ENCODE measurements at places on chromosomes 2 and 18.

GRCh38 chr18:49031511-49032188, 80.9 kb upstream of the SMAD7 start:
- DNase-seq = no peak

- DNase-seq = no peak
Measured at GRCh38 chr18:32911660-32912284, 138.9 kb upstream of the KLHL14 start.

DNA sequence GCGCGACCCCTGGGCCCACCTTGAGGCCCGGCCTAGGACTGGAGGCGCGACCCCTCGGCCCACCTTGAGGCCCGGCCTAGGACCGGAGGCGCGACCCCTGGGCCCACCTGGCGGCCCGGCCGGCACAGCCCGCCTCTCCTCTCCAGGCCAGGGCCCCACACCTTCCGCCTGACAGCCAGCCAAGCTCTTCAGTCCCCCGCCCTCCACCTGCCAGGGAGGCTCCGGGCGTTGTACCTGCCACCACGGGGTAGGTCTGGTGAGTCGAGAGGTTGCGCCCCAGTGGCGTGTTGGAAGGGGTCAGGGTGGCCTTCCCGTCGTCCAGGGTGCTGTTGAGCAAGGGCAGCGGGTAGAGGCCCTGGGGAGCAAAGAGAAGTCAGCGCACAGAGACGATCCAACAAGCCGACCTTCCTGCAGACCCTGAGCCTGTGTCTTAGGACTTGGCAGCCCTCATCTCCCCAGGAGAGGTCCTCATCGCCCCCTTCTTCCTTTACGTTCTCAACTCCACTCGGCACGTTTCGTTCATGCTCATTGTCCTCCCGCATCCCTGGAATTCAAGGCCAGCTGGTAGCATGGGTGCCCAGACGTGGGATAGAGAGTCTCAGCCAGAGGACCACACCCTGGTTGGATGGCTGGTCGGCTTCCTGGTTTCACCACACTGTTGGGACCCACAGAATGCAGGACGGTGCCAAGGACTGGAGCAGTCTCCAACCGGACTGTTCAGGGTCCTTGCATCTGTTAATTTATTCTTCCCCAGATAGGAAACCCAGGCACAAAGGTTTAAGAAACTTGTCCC, 42.2 kb downstream of the PAX8 start:
- DNase-seq = no peak

DNA sequence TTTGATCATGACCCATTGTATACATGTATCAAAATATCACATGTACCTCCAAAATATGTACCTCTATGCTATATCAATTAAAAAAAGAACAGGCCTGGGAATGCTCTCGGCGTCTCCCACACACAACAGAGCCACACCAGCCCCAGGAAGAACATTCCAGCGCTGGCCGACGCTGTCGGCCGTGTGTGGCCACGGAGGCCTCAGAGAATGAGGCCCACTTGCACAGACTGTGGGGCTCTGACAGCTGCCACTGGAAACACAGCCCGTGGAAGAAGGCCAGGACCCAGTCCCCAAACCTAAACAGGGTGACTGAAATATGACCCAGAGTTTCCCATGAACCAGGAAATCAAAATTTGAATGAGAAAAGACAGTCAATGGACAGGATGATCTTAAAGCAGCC, 69.7 kb downstream of the EIPR1 start:
- DNase-seq = no peak

- DNase-seq = no peak
Measured at GRCh38 chr18:11147371-11147951, 1.9 kb downstream of the PIEZO2 start.

GRCh38 chr2:234676109-234676782, 179.4 kb upstream of the ARL4C start:
- DNase-seq = no peak

DNA sequence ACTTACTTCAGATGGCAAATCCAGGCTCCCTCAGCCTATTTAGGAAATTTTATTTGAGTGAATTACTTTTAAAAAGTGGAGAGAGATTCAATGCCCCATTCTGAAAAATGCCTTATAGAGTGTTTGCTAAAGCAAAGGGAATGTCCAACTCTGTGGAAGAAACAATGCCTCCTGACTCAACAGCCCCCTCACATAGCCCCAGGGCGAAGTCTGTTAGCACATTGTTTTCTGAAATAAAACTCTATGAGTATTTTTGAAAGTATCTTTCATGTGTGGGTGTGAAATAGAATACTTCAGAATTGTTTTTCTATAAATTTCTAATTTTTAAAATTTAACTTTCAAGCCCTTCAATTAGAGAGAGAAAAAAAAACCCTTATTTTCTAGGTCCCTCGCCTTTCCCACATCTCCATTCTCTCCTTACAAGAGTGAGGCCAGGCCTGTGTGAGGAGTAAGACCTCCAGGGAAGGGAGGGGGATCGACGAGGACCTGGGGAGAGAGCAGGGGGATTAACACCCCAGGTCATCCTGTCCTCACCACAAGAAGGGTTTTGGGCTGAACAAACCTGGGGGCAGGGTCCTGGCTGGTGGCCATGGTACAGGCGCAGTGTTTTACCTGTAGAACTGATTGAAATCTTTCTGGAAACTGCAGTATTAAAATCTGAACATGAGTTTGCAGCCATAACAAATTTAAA, 141.4 kb downstream of the SNTG2 start:
- DNase-seq = no peak

DNA sequence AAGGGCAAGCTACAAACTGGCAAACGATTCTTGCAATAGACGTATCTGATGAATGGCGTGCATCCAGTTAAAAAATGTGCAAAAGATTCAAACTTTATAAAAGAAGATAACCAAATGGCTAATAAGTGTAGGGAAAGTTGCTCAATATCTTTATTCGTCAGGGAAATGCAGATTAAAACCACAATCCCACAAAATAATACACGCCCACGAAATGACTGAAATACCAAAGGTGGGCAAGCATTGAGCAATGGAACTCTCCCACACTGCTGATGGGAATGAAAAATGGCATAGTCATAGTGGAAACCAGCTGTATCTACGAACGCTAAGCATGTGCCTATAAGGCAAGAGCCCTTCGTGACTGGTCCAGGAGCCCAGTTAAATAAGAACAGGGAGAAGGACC, 168.6 kb upstream of the SIX2 start:
- DNase-seq = peak; percentile 55

- no peak for DNase-seq
Measured at GRCh38 chr2:240353944-240354343, 81.5 kb upstream of the GPC1 start.

GRCh38 chr2:67891642-67892041, 171.2 kb downstream of the C1D start:
- no peak for DNase-seq

DNA sequence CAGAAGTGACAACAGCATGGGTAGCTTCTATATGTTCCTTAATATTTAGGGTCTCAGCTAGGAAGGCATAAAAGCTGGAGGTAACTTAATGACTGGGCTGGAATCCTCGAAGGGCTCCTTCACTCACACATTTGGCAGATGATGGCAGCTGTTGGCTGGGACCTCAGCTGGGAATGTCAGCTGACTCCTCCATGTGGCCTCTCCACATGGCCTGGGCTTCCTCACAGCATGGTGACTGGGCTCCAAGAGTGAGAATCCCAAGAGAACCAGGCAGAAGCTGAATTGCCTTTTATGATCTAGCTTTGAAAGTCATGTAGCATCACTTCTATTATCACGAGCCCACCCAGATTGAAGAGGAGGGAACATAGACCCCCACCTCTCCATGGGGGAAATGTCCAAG, 54.9 kb downstream of the TET3 start:
- DNase-seq = no peak

DNA sequence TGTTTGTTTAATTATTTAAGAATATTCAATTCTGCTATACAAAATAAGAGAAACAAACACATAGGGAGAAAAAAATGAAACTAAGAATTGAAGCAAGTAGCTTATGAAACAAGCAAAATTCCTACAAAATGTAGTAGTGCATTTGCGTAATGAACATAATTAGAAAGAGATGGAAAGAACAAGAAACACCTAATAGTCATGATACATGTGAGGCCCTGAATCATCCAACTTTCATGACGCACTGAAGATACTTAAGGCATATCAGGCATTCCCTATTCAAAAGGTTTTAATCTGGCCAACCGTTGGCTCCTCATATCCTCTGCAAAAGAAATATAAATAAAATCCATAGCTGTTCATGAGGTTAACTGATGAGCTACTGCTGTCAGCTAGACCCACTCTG, 14.5 kb upstream of the NAB1 start:
- no peak for DNase-seq

DNA sequence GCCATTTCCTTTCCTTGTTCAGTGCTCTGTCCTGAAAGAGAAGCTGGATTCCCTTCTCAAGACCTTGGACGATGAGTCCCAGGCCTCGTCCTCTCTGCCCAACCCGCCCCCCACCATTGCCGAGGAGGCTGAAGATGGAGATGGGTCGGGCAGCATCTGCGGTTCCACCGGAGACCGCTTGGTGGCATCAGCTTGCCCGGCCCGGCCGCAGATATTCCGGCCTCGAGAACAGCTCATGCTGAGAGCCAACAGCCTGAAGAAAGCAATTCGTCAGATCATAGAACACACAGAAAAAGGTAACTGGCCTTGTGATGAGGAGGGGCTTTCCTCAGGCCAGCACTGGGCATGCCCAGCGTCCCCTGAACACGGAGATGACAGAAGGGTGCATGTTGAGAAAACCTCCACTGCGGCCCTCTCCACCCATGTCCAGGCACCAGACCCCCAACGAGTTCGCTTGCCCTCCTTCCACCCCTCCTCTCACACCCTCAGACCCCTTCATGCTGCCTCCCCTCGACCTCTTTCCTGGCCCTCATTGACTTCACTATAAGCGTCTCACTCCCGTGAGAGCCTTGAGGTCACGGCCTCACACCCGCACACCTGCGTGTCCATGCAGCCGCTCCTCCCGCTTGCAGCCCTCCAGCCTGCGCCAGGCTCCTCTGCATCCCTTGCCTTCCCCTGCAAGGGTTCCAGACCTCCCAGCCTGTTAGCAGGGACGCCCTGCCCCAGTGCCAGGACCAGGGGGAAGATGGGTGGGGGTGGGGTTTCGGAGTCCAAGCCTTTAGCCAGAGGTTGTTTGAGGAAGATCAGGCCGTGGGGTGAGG, 95.0 kb downstream of the DGKD start:
- DNase-seq = no peak

- DNase-seq = no peak
Measured at GRCh38 chr18:78983512-78983911, 3.9 kb downstream of the SALL3 start.

- DNase-seq = no peak
Measured at GRCh38 chr2:24915796-24916195, 4.2 kb downstream of the ADCY3 start.

DNA sequence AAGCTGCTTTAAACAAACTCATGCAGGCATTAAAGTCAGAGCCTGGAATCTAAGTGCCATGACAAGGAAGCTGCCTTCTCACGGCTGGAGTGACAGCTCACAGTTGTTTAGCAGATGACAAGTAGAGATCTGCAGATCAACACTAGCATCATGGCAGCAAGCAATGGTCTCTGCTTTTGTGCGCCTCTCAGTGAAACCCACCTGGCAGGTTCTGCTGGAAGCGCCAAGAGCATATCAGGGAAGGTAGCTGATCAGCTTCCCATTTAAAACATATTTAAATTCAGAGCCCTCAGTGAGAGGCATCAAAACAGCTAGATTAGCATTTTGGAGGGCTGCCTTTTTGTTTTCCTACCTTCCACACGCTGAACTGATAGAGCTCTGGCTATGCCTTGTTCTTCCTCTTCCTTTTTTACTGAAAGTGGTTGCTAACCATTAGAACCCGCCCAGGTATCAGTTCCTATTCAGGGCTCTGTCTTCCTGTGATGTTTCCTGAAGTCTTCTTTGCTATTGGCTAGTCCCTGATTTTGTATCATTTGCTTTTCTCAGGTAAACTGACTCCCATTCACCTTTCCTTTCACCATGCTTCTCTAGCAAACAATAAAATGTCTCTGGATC, 70.8 kb downstream of the TMEM200C start:
- no peak for DNase-seq

- no peak for DNase-seq
Measured at GRCh38 chr2:11835403-11835802, 89.0 kb downstream of the LPIN1 start.

DNA sequence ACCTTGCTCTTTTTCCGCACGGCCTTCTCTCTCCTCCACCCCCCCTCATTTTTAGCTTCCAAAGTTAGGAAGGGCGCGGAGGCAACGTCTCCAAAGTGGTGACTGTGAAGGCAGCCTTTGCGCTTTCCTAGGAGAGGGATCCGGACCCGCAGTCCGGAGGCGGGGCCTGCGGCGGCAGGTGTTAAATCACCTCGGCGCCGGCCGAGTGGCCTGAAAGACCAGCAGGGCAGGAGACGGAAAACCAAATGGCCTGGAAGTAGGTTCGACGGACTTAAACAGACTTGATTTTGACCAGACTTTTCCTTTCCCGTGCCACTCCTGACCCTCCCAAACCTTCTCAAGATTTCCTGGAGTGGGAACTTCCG, 615 bp downstream of the GORASP2 start:
- DNase-seq = no peak

- no peak for DNase-seq
Measured at GRCh38 chr2:60413814-60414168, 139.7 kb downstream of the BCL11A start.

DNA sequence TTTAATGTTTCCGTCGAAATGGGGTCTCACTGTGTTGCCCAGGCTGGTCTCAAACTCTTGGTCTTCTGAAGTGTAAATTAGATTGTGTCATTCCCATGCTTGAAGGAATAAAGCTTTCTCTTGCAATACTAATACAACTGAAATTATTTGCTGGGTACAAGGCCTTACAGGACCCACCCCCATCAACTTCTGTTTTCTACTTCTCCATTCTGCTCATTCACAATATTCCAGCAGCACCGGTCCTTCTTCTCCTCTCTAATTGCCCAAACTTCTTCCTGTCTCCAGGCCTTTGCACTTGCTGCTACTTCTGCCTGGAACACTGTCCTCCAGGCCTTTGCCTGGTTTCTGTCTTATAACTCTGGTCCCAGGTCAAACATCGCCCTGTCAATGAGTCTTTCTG, 73.8 kb downstream of the APOB start:
- no peak for DNase-seq

- no peak for DNase-seq
Measured at GRCh38 chr18:26943906-26944305, 78.4 kb upstream of the AQP4 start.

DNA sequence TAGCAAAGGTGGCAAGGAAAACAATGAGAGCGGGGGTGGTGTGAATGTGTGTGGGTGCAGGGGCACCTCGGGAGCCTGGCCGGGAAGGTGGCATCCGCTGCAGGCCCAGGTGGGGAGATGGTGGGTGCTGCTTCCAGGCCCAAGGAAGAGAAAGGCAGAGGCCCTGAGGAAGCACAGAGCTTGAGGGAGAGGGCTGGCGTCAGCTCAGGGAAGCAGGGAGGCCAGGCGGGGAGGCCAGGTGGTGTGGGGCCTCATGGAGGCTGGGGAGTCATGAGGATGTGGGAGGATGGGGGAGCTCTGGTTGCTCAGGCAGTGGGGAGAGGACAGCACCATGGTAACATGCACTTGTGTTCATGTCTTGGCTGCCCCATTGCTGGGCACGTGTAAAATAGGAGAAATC, 43.3 kb downstream of the AGAP1 start:
- DNase-seq = no peak

GRCh38 chr18:57430079-57431001, 4.8 kb upstream of the ONECUT2 start:
- DNase-seq = no peak

Data from GOT3 (cell line).